Endothelial cell of umbilical vein (primary cell): ENCODE measurements at places on chromosomes 13 and 19. TPM values are rescaled to one million over a fixed set of nuclear protein-coding genes. Genes with fewer than 3 reads are reported as not detected.

DNA sequence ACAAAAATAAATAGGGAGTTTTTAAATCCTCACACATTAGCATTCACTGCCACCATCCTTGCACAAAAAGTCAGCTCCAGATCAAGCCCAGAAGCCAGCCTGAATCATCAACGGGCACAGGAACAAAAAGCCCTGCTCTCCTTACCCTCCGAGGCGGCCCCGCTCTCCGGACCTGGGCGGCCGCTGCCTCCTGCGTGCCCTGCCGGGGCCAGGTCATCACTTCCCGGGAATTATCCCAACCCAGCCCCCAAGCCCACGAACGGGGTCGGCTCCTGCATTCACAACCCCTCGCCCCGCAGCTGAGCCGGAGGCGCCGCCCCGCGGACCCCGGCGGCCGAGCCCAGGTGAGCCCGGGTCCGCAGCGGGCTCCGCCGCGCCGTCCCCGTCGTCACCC, 754 bp downstream of the DNAJB1 start:
- peak; percentile 50 for DNase-seq

GRCh38 chr13:33490461-33491327, 205.1 kb upstream of the STARD13 start:
- DNase-seq, result peak; percentile 95

GRCh38 chr13:46961719-46962118, 64.9 kb upstream of the HTR2A start:
- DNase-seq, result no peak

- DNase-seq, result no peak
Measured at GRCh38 chr19:33580026-33580644, 41.6 kb upstream of the CHST8 start.

DNA sequence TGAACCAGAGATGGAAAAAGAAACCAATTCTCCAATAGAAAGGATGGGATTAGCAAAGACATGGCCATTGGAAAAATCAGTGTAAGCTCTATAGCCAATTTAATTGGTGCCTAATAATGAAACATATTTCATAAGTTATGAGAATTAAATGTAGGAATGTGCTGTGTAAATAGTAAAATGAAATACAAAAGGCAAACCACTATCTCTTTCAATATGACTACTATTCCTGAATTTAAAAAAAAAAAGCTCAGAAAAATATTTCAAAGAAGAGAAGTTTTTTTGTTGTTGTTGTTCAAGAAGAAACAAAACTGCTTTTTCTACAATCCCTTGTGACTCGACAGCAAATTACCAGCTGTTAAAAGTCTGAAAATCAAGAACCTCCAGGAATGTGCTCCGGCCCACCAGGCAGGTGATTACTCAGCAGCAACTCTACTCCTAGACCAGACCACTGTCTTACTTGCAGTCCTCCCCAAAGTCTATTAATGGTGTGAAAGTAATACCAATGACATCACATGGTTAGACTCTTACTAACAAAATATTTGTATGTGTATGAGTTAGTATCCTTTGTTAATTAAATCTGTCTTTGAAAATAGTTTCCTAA, 362.4 kb downstream of the KCTD12 start:
- no peak for DNase-seq

SERP2 gene
- 0.85 TPM in 1 of 2 replicates, not detected in the other for total RNA-seq
